CD4-positive, alpha-beta T cell treated with Interleukin-21 for 1 hour (primary cell): ENCODE measurements at places on chromosomes 5 and 9.

GRCh38 chr5:112293587-112293986 lies 125.5 kb downstream of the EPB41L4A start:
- DNase-seq: no peak

DNA sequence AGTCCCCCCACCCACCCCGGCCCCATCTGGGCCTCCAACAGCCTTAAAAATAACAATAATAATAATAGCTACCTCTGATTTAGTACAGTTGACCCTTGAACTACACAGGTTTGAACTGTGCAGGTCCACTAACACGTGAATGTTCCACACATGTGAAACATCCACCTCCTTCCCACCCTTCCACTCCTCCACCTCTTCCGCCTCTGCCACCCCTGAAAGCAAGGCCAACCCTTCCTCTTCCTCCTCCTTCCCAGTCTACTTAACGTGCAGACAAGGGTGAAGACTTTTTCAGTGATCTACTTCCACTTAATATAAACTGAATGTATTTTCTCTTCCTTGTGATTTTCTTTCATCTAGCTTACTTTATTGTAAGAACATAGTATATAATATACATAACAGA lies 10.8 kb downstream of the PDGFRB start:
- no peak for DNase-seq

DNA sequence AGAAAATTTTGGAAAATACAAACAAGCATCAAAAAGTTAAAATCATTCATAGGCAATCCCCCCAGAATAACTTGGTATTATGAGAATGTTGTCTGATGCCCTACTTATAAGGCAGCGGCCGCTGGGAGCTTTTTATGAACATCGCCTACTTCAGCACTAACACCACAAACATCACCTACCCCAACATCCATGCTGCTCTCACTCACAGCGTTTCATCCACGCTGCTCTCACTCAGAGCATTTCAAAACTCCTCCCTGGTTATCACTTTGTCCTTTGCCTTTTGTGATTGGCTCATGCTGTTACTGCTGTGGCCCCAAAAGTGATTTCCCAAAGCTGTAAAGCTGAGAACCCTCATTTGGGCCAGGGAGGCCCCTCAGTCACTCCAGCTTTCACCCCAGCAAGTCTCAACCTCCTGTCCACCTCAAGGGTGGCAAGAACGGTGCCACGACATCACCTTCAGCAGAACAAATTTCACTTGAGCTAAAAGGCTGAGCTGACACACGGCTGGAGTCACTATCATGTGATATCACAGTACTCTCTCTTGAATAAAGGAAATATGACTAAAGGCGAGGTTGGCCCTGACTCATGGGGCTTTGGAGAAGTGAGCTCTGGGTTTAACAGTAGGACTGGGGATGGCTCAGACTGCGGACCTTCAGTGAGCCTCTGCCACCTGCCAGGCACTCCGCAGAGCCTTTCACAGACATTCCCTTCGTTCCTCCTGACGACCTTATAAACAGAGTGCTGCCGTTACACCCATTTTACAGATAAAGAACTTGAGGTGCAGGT lies 25.2 kb downstream of the SHC3 start:
- DNase-seq: no peak

DNA sequence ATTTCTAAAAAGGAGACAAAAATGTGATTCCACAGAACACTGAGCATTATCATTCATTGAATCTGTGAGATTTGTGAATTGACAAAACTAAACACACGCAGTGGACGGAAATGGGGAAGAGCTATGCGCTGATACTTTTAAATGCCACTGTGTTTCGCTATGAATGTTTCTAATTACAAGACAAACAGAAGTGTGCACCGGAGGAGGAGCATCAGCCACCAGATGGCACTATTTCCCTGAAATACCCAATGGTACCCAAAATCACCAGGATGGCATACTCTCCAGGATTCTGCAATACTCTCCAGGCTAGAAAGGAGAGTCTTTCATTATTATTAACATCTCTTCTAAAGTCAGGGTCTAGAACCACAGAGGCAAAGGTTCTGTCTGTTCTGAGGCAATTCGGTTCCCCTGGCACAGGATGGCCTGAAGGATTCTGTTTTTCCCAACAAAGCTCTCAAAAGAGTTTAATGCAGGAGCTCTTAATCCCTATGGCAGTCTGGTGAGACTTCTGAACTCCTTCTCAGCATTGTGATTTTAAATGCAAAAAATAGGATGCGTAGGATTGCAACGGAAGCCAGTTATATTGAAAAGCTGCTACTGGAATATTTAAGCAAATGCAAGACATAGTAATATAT lies 13.8 kb upstream of the PUM3 start:
- peak; percentile 63 for DNase-seq

GRCh38 chr9:78238046-78239038 lies 2.5 kb downstream of the CEP78 start:
- peak; percentile 40 for DNase-seq

- no peak for DNase-seq
Observed at GRCh38 chr9:102439583-102439982, 555.5 kb upstream of the CYLC2 start.

- DNase-seq: no peak
Observed at GRCh38 chr5:169706071-169706470, 69.0 kb downstream of the DOCK2 start.

GRCh38 chr9:42388846-42389245 lies 205.4 kb downstream of the SPATA31A6 start:
- no peak for DNase-seq

DNA sequence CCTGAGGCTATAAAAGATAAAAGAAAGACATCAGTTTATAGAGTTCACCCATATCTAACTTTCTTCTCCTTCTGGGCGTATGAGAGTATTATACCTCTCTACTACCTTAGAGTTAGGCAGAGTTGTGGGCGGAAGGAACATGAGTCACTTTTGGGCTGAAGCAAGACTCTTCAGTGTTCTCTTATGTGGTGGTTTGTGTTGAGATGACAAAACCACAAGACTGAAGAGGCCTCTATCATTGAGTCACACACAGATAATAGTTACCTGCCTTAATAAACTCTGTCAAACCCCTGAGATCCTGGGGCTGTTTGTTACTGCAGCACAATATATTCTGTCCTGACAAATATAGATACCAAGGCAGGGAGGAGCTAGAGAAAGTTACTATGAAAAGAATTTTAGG lies 184.2 kb downstream of the EFNA5 start:
- DNase-seq: peak; percentile 63

GRCh38 chr5:112795342-112795741 lies 57.7 kb downstream of the APC start:
- no peak for DNase-seq

GRCh38 chr9:12652973-12653372 lies 40.2 kb upstream of the TYRP1 start:
- DNase-seq: no peak

GRCh38 chr5:74336297-74336696 lies 304.2 kb downstream of the ENC1 start:
- DNase-seq: no peak

GRCh38 chr9:92503156-92503555 lies 20.9 kb upstream of the ASPN start:
- DNase-seq: no peak

DNA sequence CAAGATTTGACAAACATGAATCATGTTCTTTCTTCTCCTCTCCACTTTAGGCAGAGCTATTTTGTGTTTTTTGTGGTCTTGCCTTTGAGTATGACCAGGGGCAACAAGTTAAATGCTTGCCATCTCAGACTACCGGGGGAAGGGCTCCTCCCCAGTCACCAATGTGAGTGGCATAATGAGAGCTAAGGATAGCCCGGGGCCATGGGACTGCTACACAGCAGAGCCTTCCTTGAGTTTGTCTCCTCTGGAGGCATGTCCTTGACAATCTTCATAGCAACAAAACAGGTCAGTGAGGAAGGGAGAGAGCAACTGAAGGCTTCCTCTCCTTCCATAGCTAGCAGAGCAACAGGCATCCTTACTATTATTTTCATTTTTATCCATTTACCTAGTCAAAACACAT lies 299.3 kb downstream of the ENC1 start:
- no peak for DNase-seq
